Activated CD4-positive, alpha-beta T cell treated with anti-CD3 and anti-CD28 coated beads, Interleukin-2, amount 50 U/mL, for 16 hours (primary cell): ENCODE measurements at places on chromosomes 12 and 14.

GRCh38 chr12:66405395-66405794, 103.1 kb downstream of the HELB start:
- DNase-seq = no peak

DNA sequence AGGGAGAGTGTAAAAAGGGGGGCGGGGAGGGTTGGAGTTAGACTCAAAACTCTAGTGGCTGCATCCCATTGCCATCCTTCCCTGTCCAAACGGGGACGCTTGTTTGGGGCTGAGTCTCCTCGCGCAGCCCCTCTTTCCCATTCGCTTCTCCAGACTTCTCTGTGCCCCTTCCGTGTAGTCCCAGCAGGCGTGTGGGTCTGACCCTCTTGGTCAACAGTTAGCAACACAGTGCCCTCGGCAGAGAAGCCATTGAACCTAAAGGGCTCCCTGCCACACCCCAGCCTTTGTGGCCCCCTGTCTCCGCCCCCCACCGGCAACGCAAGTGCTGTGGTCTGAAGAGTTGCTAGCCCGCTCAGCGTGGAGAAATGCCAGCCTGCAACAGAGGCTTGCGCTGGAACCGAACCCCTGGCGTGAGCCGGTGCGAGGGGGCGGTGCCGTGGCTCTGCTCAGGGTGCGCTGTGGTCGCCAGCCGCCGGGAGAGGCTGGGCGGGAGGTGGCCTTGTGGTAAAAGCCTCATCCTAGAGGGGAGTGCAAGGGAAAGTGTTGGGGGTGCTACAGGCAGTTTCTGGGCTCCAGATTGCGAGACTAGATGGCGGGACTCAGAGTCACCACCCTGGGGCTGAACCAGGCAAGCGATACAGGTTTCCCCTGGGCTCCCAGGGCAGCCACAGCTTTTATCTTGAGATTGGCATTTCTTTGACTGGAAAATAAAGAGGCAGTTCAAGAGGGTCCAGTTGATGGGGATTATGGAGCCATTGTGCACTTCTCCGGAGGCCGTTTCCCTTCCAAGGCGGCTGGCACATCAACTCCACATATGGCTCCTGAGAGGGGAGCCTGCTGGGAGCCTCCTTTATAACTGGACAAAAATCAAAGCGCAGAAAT, 2.1 kb downstream of the PLXNC1 start:
- peak; percentile 41 for DNase-seq

- no peak for DNase-seq
Observed at GRCh38 chr12:124213666-124214347, 81.1 kb upstream of the RFLNA start.

DNA sequence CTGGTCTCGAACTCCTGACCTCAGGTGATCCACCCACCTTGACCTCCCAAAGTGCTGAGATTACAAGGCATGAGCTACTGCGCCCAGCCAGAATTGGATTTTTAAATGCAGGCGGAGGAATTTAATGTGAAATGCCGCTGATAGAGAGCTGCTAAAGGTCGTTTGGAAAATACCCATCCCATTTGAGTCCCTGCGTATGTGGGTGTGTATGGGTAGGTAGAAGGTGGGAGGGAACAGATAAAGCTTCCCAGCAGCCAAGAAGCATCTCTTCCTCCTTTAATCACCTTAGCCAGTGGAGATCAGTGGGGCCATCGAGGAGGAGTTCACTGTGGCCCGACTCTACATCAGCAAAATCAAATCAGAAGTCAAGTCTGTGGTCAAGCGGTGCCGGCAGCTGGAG, 16.2 kb upstream of the PIP4K2C start:
- DNase-seq = no peak

- DNase-seq = no peak
Observed at GRCh38 chr14:55604488-55604887, 24.5 kb downstream of the KTN1 start.

DNA sequence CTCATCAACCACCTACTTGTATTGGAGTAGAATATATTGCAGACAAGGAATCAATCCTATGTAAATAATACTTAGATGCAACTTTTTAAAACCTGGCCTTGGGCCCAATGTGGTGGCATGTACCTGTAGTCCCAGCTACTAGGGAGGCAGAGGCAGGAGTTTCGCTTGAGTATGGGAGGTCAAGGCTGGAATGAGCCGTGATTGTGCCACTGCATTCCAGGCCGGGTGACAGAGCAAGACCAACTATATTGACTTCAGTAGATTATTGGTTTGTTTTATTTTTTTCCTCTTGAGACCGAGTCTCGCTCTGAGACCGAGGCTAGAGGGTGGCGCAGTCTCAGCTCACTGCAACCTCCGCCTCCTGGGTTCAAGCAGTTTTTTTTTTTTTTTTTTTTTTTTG, 3.6 kb downstream of the LARP4 start:
- no peak for DNase-seq

- no peak for DNase-seq
Observed at GRCh38 chr12:130181211-130181610, 18.9 kb downstream of the FZD10 start.

DNA sequence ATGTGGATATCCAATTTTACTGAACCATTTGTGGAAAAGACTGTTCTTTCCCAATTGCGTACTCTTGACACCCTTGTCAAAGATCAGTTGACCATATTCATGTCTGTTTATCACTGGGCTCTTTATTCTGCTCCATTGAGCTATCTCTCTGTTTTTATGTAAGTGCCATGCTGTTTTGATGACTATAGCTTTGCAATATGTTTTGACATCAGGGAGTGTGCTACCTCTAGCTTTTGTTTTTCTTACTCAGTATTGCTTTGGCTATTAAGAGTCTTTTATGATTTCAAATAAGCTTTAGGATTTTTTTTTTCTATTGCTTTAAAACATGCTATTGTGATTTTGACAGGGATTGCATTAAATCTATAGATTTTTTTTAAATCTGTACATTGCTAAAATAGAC, 194.3 kb downstream of the SNAPC1 start:
- DNase-seq = no peak
